ENCODE measurements at places on chromosomes 5 and 9.

- no peak for DNase-seq
Observed at GRCh38 chr5:107518616-107519015, 152.1 kb downstream of the EFNA5 start.

DNA sequence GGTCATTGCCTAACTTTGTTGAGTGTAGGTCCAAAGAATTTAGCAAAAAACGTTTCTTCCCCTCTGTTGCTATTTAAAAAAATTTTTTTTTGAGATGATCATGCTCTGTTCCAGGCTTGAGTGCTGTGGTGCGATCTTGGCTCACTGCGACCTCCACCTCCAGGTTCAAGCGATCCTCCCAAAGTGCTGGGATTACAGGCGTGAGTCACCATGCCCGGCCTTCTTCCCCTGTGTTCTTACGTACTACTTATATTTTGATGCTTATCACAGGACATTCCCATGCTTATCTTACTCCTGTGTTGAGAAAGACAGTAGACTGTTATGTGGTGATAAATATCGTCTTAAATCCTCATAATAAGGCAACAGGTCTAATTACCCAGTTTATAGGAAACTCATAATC is 2.5 kb downstream of the ACER2 start:
- DNase-seq = no peak

DNA sequence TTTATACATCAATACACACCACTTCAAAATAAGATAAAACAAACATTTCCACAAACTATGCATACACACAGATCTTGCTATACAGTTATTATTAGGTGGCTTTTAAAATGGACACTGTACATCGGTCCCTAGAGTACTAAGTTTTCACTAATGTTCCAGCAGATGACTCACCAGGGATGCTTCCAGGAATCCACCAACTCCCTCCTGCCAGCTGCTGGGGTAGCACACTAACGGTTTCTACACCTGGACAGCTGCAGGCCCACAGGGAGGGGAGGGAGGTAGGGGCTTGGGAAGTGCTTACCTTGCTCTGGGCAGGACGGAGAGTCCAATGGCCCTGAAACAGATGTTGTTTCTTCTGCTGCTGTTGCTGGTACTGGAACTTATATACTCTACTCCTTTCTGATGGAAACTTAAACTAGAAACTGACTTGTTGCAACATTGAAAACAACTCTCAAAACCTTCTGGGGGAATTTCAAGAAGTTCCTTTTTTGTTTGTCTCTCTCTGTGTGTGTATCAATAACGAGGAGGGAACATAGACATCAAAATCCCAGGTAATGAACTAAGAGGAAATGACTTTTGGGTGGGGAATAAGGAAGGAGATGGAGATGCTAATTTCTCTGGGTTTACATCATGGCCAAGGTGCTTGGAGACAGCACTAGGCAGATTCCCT is at the start of gene IL12B:
IL12B (minus strand) TSS at position 357 of the 670 bp plus-strand sequence. CDS start 3,705 bp downstream, outside the sequence.
- no peak for DNase-seq

- DNase-seq = no peak
Observed at GRCh38 chr5:178131446-178131996, 707 bp downstream of the RMND5B start.

DNA sequence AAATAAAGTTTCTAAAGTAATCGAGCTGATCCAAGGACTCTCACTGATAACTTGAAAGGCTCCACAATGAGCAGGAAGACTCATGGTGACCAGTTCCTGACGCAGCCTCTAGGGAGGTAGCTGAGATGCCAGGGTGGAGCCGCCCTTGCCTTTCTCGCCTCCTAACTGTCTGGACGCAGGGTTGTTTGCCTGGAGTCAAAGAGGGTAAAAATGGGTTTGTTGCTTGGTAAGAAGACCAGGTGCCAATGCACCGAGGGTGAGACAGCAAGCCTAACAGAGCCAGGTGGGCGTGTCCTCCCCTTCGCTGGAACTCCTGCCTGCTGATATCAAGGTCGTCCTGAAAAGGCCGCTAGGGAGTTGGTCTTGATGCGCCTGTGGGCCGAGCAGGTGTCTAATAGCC is 48.6 kb upstream of the FCN1 start:
- no peak for DNase-seq

- no peak for DNase-seq
Observed at GRCh38 chr9:107309271-107309670, 26.2 kb downstream of the RAD23B start.

- DNase-seq = no peak
Observed at GRCh38 chr9:136975644-136976043, 1.7 kb upstream of the PTGDS start.

DNA sequence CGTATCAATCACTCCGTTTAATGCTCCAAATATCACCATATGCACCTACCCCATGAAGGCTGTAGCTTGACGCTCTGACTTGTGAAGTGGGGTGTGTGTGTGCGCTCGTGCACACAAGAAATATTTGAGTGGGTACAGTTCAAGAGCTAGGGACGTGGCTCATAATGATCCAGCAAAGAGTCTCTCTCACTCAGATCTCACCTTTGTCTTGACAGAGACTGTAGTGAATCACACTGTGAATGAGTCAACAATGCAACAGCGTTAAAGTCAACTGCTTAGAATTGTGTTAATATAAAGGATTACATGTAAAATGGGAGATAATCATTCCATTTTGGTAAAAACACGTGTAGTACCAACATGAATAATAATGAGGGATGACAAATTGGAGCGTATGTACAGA is 119.4 kb downstream of the MED27 start:
- DNase-seq = no peak

Data from stimulated activated CD8-positive, alpha-beta memory T cell treated with anti-CD3 and anti-CD28 coated beads, Interleukin-4, amount 100 ng/mL, for 4 hours (primary cell).